ENCODE measurements at places on chromosomes 6 and 20.

GRCh38 chr6:81865712-81866111 is 113.2 kb upstream of the TENT5A start:
- DNase-seq: peak; percentile 80

GRCh38 chr6:149202952-149203351 is 114.6 kb upstream of the TAB2 start:
- no peak for DNase-seq

GRCh38 chr6:170175644-170176135 is 115.2 kb downstream of the DLL1 start:
- no peak for DNase-seq

DNA sequence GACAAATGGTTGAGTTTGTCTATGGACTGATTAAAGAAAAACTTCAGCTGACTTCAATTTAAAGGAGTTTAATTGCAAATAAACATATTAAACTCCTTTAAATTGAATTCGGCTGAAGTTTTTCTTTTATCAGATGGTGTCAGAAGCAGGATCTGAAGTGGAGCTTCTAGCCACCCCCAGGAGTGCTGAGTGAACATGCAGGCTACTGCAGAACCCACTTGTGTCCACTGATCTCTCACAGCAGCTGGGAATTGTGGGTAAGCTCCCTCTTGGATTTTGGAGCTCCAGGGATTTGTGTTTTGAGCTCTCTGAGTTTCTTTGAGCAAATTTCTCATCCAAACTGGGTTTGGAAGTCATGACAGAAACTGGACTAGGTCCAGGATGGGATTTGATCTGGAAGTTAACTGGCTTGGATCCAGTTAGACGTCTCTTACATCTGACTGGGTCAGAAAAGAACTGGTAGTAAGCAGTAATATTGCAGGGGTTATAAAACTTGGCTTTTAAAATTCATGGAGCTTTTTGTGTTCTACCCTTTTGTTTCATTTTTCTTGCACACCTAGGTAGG is 95.8 kb upstream of the UST start:
- no peak for DNase-seq

GRCh38 chr20:33744773-33745385 is 13.1 kb downstream of the ZNF341 start:
- no peak for DNase-seq

GRCh38 chr6:150969901-150970300 is 104.4 kb downstream of the MTHFD1L start:
- DNase-seq: no peak

DNA sequence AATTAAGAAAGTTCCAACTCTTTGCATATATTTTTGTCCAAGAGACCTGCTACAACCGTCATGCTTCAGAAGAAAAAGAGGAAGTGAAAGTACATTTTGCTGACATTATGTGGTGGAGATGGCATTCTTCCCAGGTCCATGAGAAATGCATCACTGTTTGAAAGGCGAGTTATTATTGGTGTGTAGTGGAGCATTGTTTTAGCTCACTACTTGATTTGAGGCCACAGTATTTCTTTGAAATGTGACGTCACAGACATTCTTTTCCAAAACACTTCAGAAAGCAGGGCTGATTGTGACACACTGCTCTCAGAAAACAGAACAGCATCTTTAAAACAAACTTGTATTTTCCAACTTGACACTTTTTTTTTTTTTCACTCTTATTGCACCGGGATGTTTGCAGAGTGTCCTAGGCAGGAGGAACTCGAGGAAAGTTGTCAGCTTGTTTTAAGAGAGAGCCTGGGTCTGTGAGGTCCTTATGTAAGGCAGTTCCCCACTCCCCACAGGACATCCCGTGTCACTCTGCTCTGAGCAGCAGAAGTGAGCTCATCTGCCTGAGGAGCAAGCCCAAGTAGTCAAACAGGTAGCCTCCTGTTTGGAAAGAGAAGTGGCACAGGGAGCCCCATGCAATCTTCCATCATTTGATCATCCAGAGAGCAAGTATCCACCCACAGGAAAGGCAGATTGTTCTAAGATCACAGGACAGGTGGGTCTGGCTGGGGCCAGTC is 1.1 kb downstream of the SPTLC3 start:
- DNase-seq: peak; percentile 92

DNA sequence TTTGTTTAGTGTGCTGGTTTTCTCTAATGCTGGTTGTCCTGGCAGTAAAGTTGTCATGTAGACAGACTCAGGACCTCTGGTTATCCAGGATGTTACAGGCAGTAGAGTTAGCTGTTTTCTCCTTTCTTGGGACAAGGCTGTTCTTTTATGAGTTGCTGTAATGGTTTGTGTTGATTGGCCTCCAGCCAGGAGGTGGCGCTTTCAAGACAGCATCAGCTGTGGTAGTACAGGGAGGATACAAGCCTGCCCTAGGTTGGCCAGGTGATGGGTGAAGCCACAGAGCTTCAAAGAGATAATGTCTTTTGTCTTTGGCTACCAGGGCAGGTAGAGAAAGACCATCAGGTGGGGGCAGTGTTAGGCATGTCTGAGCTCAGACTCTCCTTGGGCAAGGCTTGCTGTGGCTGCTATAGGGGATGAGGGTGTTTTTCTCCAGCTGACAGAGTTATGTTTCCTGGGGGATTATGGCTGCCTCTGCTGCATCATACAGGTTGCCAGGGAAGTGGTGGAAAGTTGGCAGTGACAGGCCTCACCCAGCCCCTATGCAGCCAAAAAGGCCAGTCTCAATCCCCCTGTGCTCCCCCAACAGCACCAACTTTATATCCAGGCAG is 127.2 kb upstream of the TAB2 start:
- DNase-seq: no peak

GRCh38 chr6:73648166-73648565 is 5.6 kb downstream of the SLC17A5 start:
- DNase-seq: no peak

DNA sequence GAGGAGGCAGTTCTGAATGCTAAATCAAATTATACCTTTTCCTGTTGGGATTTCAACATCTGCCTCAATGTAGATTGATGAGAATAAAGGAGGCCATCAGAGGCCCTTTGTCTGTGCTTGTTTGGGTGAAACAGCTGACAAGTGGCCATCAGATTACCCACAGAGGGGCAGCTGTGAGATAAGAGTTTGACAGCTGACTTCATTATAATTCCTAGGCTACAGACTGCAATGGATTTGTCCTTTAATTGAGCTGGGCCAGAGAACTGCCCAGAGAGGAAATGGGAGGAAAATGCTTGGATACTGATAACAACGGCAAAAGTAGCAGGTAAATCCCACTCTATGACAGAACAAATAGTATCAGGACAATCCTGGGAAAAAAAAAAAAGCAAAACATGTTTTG is 649.4 kb downstream of the HDGFL1 start:
- DNase-seq: no peak

DNA sequence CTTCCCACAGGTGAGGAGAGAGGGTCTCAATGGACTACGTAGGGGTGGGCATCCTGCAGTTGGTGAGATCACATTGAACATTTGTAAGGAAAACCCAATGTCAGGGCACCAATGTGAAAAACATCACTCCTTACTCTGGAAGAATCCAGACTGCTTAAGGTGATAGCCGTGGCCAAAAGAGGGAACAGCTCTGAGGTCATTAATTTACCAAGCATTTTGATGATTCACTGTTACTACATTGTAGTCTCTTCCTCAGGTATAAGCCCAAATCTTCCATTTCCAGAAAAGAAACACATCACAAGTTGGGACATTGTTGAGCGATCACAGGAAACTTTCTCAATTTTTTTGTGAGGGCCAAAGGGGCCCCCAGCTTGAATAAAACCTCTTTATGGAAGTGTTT is 61.1 kb upstream of the SPTLC3 start:
- DNase-seq: no peak

- DNase-seq: no peak
These were observed 71.9 kb downstream of the FAM120B start for GRCh38 chr6:170378502-170378901.

- DNase-seq: no peak
These were observed 298.8 kb upstream of the FERMT1 start for GRCh38 chr20:6421321-6422248.

DNA sequence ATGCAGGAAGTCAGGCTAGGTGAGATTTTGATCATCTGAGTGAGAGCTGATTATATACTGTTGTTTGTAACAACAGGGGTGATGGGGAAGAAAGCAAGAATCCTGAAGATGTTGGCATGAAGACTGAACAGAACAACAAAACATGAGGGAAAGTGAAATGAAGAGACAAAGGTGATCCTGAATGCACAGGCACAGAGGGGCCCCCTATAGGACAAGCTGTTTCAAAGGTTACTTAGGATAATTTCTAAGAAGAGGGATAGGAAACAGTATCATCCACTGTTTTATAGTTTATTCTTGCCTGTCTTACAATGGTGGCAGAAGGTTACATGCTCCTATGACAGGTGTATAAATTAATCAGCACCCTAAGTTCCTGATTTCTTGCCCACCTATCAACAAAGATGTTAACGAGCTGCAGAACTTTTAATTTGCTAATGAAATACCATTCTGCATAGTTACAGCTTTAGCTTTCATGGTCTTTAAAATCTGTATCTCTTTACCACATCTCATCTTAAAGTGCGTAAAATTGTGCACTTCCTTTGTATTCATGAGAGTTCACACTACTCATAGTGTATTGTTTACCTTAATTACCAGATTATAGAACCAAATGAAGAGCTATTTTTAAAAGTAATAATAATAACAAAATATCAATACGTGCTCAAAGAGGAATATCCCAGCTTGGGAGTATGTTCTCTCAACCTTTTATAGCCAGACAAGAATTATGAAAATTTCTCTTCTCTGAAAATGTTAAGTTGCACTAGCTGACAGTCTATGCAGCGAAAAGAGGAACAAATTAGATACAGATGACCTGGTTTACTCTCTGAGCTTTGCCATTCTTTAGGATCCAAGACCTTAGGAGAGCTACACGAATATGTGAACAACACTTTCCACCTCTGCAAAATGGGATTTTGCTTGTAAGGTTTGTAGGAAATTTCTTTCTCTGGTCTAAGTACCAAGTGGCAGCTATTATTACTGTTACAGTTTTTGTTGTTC is 192.5 kb downstream of the EDN1 start:
- DNase-seq: no peak

GRCh38 chr6:125586074-125586473 is 163.4 kb upstream of the HEY2 start:
- peak; percentile 31 for DNase-seq

DNA sequence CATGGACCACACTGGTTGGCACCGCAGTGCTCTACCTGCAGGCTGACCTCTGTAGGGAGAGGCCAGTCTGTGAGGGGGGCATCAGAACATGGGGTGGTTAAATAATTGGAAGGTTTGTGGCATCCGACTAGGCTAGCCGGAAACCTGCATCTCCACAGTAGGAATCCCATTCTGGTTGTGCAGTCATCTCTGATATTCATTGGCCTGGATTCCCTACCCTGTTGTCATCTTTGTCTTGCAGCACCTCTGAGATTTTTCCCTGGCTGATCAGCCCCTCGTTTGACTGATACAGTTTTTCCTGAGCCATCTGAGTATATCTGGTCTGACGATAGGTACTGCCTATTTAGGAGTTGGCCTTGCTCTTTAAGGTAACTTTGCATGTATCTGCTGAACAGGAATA is 259.4 kb downstream of the TMEM242 start:
- no peak for DNase-seq

DNA sequence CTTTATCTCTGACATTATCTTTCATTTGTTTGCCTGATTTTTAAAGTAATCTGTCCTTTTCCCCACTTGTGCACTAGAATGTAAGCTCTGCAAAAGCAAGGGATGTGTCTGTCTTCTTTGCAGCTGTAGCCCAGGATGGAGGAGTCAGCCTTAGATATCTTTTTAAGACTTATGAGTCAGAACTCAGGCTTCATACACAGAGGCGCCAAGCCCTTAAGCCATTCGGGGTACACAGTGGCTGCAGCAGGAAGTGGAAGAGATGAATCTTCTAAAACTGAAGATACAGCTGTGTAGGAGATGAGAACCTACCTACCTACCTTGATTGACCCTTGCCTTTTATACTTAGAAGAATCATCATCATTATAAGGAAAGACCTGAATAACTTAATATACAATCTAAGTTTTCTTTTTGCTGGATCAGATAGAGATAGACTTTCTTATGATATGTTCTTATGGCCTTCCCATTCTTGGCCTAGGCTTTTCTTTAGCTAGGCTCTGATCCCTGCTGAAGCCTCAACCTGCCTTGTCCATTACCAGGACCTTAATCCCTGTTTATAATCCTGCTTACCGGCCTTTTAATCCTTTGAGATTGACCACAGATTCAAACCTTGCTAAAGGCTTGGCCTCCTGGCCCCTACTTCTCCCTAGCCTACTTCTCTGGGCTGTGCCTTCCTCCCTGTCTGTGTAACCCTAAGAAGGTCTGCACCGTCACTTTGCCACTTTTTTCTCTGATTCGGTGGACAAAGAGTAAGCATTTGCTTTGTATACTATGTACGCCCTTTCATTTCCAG is 304.5 kb downstream of the PRL start:
- peak; percentile 73 for DNase-seq

GRCh38 chr6:46129291-46129628 is 529 bp upstream of the ENPP4 start:
- no peak for DNase-seq

DNA sequence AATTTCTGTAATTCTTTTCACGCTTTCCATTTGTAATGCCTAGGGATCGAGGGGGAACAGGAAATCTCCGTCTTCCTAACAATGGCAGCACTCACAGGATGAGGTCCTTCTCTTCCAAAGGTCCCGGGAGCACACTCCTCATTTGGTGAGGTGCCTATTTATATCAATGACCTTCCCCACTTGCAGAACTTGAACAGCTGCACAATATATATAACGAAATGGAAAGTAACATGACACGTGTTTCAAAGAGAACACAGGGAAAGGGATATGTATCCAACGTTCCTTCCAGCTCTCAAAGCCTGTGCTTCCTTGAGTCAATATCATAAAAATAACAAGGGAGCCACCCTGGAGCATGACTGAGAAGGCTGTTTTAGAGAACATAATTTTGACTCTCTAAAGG is 78.6 kb upstream of the RBM24 start:
- DNase-seq: no peak

DNA sequence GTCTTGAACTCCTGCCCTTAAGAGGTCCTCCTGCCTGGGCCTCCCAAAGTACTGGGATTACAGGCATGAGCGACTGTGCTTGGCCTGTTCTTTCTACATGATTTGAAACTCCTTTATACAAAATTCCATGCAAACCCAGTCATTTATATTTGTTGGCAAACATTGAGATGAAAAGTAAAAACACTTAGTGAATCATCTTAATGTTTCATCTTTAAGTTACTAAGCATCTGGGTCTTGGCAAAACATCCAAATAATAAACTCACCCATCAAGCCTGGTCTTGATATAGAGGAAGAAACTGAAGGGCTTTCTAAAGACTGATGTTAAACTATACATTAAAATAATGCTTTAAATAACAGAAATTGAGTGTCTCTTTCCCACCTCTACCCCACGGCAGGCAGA is 95.1 kb downstream of the FUT9 start:
- DNase-seq: no peak

DNA sequence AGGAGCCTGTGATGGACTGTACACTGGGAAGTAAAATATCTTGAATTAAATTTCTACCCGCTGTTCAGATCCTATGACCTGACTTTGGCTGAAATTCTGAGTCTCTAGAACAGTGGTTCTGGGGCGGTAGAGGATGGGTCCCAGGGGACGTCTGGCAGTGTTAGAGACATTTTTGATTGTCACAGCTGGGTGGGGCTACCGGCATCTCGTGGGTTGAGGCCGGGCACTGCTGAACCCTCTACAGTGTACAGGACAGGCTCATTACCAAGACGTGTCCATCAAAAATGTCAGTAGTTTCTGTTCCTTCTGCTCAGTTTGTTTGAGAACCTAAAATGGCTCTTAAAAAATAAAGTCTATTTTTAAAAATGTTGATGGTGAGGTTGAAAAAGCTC is 11.5 kb upstream of the RPS6KA2 start:
- no peak for DNase-seq
